ENCODE measurements at places on chromosomes 11 and 22.

- DNase-seq = no peak
Measured at GRCh38 chr11:118690553-118691304, 11.3 kb upstream of the TREH start.

GRCh38 chr22:36918586-36919284 is 5.3 kb downstream of the CSF2RB start:
- DNase-seq = no peak

DNA sequence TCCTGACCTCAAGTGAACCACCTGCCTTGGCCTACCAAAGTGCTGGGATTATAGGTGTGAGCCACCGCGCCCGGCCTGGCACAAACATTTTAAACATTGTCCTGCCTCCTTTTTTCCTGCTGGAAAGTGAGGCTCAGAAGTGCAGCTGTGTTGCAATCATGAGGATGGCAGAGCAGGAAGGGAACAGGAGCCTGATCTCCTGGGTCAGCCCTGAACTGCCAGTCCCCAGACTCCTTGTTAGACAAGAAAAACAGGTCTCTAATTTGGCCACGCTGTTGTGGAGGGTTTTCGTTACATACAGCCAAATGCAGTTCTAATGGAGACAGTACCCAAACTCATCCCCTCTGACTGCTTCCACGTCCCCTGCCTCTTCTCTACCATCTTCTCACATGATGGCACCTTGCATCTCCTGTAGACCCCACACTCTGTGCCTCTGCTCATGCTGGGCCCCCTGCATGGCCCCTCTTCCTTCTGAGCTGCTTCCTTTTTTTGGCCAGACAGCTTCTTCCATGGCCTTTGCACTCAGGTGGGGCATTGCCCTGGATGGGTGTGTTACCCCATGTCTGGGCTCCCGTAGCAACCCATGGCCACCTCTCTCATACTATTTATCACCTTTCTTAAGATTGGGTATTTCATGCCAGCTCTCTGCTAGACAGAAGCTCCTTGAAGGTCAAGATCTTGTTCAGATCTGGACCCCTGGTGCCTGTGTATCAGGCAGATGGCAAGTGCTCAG is 227.1 kb downstream of the CEP164 start:
- DNase-seq = no peak

- no peak for DNase-seq
Measured at GRCh38 chr22:50418624-50419023, 56.2 kb downstream of the SBF1 start.

GRCh38 chr11:76665921-76666351 is 4.6 kb downstream of the LRRC32 start:
- DNase-seq = no peak

DNA sequence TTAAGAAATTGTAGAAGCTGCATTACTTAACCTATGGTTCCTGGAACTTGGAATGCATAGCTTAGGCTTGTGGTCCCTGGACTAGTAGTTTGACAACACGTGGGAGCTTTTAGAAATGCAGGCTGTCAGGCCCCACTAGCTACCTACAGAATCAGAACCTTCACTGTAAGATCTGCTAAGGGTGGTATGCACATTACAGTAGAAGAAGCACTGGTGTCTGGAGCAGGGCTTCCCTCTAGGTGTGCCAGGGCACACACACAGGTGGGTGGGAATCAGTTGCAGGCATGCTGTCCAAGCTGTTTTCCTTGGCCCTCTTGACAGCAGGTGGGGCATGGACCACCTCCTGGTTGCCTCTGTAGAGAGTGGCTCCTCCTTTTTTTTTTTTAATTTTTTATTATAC is 8.8 kb downstream of the NNMT start:
- DNase-seq = no peak

GRCh38 chr22:45238076-45238956 is 2.4 kb downstream of the KIAA0930 start:
- DNase-seq = no peak

GRCh38 chr11:12683874-12684273 is 9.7 kb downstream of the TEAD1 start:
- DNase-seq = peak; percentile 46

- DNase-seq = no peak
Measured at GRCh38 chr11:19320827-19321226, 80.1 kb upstream of the E2F8 start.

DNA sequence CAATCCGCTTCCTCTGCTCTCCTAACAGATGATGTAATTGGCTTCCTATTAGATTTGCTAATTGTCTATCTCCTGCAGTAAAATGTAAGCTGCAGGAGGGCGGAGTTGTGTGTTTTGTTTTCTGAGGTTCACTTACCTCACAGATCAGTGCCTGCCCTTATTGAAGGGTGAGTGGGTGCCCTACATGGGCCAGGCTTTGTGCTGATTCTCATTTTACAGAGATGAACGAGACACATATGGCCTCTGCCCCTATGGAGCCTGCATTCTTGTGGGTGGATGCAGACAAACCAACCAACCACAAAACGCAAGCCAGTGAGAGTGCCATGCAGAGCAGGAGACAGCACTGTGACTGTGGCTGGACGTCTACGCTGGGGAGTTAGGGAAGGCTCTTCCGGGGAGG is 9.9 kb downstream of the TESMIN start:
- DNase-seq = no peak

DNA sequence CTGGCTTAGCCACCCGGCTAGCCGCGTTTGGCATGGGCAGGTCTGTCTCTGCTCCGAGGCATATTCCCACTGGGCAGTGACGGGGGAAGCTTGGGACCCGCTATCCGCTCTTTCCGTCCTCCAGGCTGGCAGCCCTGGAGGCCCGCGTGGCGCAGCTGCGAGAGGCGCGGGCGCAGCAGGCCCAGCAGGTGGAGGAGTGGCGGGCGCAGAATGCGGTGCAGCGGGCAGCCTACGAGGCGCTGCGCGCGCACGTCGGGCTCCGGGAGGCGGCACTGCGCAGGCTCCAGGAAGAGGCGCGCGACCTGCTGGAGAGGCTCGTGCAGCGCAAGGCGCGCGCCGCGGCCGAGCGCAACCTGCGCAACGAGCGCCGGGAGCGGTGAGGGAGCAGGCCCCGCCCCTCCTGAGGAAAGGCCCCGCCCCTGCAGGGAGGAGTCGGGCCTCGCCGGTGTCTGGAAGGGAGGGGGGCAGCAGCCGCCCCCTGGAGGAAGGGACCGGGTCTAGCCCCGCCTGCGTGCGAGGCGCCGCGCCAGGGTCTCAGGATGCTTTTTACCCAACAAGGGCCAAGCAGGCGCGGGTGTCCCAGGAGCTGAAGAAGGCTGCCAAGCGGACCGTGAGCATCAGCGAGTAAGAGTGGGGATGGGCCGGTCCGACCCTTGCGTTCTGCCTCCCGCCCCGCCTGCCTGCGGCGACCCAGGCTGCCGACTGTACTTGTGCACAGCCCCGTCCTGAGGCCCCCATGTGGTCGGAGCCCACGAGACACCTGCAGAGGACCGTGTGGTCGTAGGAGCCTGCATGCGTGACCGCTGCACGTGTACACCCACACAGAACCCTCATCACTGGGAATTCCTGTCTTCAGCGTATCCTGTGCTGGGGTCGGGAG is 7.9 kb downstream of the ATG16L2 start:
- DNase-seq = peak; percentile 82

DNA sequence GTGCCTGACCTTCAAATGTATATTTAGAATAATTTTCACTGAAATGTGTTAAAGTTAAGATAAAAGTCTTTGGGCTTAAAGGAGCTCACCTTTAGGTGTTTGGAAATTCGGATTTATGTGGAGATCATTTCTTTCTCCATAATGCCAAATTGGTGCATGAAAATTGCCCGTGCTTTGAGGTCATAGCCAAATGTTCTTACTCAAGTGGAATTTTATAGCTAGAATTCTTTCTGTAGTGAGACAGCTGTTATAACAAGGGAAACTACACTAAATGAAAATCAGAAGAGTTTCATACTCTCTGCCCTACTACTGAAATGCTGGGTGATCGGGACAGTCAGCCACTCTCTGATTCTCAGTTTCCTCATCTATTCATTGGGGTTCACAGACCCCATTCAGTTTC is 89.5 kb upstream of the DBX1 start:
- DNase-seq = no peak

GRCh38 chr11:38796281-38796680 is 2198.2 kb upstream of the RAG2 start:
- no peak for DNase-seq

DNA sequence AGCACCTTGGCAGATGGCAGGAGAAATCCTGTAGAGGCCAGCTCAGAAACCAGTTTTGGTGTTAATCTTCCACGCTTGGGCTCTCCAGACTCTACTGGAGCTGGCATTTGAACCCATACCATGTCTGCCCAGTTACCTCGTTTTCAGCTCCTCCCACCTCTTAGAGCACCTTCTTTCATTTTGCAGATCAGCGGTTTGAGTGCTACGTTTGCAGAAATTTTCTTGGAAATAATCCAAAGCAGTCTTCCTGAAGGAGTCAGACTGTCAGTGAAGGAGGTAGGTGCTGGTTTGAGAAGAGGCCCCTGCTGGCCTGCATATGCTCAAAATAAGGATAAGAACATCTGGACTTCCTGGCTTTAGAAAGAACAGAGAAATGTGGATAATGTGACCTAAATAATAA is 13.7 kb downstream of the COA4 start:
- DNase-seq = no peak

GRCh38 chr22:38169116-38169515 is 12.5 kb downstream of the PLA2G6 start:
- no peak for DNase-seq

DNA sequence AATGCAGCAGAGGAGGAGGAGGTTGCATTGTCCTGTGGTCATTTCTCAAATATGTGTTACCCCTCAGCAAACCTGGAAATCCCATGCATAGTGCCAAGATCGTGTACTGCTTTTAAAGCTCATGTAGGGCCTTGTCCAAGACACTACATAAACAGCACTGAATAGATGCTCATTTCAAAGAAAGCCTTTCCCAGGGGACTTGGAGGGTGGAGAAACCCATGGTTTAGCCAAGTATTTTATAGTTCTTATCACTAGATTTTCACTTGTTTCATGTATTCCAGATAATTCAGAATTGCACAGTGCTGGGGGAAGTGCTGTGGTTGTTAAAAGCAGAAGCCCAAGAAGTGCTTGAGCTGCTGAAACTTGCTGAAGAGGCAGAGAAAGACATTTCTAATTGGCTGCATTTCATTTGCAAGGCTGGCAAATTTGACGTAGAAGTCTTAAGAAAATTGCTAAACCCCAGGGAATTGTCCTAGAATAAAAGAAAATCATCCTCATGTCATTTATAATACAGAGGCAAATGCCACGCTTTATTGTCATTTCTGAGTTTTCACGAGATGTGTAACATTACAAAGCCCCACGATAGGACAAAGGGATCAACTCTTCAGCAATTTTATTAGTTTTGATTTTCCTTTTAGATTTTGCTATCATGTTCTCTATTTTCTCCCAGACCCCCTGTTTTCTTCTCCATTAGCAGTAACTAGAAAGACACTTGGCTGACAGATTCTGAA is 20.1 kb downstream of the CSRP3 start:
- DNase-seq = no peak

DNA sequence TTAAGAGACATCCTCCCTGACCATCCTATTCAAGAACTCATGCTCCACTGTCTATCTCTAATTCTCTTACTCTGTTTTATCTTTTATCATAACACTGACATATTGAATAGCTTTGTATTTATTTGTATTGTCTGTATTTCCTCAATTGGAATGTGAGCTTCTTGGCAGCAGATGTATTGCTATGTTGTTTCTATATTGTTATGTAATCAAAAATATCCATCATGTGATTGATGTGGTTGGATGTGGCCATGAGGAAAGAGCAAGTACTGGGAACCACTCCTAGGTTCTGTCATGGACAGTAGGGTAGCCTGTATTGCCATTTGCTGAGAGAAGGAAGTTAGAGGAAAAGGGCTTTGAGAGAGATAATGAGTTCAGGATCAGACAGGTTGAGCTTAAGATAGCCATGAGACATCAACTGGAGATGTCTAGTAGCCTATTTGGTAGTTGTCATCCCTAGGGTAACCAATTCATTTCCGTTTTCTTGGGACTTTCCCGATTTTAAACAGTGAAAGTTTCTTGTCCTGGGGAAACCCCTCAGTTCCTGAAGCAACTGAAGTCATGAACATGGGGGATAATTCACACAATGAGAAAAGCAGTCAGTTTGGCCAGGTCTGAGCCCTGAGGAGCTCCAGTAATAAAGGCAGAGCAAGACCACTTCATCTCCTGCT is 404.5 kb downstream of the INSC start:
- DNase-seq = no peak

GRCh38 chr22:35315855-35316745 is 16.4 kb downstream of the TOM1 start:
- DNase-seq = no peak

DNA sequence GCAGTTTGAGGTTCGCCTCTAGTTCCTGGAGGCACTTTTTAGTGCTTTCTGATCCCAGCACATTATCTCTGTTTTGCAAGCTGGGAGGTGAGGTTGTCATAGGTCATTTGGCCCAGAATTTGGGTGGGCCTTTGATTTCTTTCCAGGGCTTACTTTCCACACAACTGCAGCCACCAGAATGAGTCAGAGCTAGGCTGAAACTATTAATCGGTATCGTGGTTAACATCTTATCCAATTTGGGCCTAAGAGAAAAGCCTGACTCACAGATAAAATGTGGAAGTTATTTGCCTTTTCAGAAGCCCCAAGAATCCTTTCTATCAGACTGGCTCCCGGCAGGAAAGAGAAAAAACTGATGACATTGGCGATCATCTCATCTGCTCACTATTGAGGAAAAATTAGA is 166.4 kb downstream of the KIRREL3 start:
- DNase-seq = peak; percentile 50

- no peak for DNase-seq
Measured at GRCh38 chr22:18952022-18952421, 15.9 kb upstream of the PRODH start.

DNA sequence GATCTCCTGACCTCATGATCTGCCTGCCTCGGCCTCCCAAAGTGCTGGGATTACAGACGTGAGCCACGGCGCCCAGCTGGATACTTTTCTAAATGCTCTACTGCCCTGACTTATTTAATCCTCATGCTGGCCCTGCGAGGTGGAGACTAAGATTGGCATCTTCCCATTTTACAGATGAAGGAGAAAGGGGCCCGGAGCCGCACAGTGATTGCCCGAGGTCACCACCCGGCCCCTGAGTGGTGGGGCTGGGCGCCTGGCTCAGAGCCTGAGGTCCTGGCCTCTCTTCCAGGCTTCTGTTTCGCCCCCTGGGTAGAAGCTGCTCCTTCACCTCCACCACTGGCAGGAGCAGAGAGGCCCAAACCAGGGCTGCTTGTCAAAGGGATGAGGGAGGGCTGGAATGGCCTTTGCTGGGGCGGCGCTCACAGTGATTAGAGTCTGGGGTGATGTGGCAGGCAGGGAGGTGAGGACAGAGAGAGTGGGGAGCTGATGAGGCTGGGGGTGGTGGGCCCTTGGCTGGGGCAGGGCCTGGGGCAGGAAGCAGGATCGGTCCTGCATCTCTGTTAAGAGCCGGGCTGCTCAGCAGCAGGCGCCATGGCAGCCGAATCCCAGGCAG is 15.4 kb upstream of the MPPED1 start:
- no peak for DNase-seq

DNA sequence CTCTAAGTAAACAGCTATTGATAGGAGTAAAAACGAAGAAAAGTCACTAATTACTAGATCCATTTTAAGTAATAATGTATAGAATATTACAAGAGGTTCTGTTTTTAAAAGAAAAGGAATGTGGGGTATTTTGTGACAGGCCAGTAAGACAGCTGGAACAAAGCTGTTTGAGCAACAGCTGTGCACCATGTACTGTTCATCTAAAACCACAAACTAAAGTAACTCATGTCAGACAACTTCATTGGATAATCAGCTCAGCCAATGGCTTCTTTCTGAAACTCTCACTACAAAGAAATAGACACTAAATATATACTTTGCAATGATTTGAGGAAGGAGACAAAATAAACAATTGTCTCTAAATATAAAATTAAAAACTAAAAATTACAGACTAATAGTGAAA is 16.1 kb downstream of the RRAS2 start:
- DNase-seq = no peak

- DNase-seq = no peak
Measured at GRCh38 chr11:77502346-77502905, 28.5 kb upstream of the PAK1 start.
